ENCODE measurements at places on chromosomes 4 and X.

DNA sequence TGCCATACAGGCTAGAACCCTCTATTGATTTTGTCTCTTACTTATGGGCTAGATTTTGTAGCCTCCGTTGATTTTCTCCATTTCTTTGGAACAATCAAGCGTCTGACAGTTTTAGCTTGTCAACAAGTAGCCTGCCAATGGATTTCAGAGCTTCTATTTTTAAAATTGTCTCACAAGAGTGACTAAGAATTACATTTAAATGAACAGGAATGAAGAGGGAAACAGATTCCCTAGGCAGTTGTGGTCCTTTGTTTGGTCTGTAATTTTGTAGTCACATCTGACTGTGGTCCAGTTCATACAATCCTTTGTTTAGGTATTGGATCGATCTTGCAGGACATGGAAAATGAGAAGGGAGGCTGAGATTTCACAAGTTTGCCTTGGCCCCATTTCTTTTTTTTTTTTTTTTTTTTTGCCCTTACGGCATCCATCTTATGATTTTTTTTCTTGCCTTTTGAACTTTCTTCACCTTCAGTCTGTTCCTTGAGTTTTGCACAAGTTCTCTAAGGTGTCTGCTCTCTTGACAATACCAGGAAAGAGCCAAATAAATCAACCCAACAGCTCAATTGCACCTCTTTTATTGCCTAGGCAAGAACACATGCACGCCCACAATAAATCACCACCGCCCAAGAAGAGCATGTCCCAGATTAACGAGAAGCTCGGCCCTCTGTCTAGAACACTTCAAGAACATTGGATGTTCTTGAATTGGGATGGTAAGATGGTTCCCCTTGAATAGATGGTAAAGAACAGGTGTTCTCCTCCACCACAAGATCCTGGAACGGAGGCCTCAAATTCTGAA lies 86.5 kb upstream of the EGFL6 start:
- no peak for DNase-seq

DNA sequence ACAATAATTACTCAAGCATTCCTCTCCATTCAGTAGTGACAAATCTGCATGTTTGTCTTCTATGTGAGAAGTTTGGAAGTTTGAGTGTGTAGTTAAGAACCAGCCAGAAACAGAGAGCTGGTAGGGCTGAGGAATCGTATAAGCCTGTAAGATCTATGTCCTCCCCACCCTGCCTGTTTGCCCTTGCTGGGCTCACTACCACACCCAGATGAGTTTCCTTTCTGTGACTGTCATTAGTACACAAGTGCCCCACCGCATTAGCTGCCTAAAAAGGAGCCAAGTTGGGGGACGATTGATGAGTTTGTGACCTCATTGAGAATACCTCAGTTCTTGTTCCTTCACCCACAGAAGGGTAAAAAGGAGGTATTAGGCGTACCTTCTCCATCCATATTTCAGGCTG lies 28.3 kb downstream of the DOCK11 start:
- DNase-seq = no peak

GRCh38 chr4:131534944-131535645 lies 1614.0 kb upstream of the PCDH10 start:
- peak; percentile 34 for DNase-seq

GRCh38 chr4:43423276-43423675 lies 530.8 kb downstream of the GRXCR1 start:
- no peak for DNase-seq

DNA sequence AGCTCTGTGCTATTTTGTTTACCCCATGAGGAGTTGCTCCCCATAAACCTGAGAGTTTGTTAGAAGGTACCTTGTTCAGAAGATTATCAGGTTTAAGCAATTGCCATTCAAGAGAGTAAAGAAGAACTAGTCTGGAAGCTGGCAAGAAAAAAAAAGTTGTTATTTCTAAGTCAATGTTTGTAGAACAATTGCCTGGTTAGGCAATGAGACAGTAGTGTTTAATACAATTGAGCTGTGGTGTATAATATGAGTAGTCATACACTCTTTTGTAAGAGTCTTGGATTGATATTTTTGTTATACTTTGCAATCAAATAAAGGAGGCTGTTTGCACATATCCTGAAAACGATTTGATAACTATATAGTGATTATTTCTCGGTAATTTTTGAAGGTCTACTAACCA lies 44.7 kb downstream of the GALNT7 start:
- no peak for DNase-seq

- no peak for DNase-seq
Measured at GRCh38 chrX:24498181-24498580, 33.1 kb downstream of the PDK3 start.

DNA sequence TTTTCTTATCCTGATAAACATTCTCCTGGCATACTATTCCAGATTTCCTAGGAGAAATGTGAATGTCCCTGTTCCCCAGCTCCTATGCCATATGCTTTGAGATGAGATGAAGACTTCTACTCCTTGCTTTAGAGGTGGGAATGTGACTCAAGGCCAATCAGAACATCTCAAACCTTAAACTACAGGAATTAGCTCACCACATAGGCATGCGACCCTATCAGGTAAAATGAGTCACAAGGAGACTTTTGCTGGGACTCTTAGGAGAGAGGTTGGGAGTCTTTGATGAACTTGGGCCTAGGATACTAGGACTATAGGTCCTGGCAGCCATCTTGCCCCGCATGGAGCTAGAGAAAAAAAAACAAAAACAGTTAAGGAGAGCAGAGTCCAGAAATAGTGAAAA lies 5.8 kb upstream of the USO1 start:
- no peak for DNase-seq

DNA sequence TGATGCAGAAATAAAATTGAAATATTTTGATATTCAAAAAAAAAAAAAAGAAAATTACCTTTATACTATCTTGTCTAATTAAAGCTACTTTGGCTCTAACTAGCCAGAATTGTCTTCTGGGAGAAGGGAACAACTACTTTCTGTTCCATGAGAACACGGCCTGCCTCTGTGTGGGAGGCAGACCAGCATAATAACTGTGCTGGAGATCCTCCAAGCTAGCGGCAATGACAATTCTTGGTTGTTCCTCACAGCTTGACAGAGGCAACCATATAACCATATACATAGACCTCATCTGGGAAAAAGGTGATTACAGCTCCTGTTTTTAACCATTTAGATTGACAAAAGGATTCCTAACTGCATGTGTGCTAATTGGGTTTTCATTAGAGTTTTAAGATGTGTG lies 95.7 kb downstream of the RBMX2 start:
- no peak for DNase-seq

DNA sequence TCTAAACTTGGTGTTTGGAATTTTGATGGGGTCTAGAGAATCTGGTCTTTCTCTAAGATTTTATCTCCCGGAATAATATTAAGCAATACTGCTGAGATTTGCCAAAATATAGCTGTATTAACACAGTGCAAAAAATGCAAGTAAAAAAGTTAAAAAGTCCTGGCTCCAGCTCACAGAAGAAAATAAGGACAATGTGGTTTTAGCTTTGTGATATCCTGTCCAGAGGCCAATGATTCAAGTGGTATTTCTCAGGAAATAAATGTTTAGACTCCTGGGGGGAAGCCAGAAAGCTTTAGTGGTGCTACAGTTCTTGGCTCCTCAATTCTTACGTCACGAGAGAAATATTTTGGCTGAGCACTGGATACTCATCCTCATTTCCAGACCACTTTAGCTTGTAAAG lies 40.9 kb upstream of the IL13RA2 start:
- no peak for DNase-seq

- no peak for DNase-seq
Measured at GRCh38 chr4:78242071-78242470, 184.9 kb downstream of the FRAS1 start.

- no peak for DNase-seq
Measured at GRCh38 chr4:54076673-54077072, 12.3 kb upstream of the CHIC2 start.

DNA sequence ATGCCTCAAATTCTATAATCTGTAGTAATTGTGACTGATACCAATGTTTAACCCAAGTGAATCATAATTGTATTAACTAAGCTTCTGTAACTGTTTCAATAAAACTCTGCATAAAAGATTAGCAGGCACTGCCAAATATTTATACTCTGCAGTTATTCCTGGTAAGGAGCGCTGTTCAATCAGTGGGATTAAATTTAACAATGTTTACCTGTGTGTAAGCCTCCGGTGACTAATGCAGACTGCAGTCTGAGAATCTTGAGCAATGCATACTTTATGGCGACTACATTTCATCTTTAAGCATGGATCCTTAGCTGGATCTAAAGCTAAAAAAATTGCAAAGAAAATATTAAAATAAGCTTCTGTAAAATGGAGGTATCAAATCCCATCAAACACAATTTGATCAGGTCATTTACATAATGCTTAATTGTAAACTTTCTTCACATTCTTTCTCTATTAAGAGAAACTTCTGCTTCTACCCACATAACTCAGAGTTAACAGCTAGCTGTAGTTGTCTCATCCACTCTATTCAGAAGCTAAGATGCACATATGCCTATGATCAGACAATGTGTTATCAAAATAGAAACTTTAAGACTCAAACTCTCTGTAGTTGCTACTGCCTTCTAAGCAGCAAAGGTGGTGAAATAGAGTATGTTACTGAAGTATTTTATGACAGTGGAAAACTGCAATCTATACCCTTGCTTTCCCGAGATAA lies 234.0 kb downstream of the SPOCK3 start:
- DNase-seq = no peak

GRCh38 chr4:152684007-152684406 lies 4.2 kb upstream of the TMEM154 start:
- no peak for DNase-seq

DNA sequence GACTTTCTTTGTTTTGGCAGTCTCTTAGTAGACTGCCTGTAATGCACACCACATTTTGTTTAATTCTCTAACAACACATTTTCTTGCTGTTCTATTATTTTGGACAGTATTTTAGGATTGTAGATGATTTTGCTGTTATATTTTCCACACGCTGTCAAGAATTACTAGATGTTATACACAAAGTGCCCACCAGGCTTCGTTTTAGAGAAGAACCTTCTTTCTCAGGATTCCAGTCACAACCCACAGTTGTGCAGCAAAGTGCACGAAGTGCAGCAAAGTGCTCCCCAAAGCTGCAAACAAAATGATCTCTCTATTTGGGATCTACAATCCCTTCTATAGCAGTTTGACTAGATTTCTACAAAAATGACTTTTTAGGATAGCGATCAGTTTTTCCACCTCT lies 2.4 kb downstream of the ZNF141 start:
- DNase-seq = no peak

DNA sequence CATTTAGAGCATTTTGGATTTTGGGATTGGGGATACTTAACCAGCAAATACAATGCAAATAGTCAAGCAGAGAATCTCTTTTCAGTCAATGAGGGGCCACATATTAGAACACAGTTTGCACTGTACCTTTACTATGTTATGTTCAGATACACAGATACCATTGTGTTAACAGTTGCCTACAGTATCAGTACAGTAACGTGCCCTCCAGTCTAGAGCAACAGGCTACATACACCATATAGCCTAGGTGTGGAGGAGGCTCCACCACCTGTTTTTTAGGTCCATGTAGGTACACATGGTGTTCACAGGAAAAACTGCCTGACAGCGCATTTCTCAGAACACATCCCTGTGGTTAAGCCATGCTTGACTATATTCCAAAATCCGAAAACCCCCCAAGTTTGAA lies 9.1 kb downstream of the GRPEL1 start:
- no peak for DNase-seq

DNA sequence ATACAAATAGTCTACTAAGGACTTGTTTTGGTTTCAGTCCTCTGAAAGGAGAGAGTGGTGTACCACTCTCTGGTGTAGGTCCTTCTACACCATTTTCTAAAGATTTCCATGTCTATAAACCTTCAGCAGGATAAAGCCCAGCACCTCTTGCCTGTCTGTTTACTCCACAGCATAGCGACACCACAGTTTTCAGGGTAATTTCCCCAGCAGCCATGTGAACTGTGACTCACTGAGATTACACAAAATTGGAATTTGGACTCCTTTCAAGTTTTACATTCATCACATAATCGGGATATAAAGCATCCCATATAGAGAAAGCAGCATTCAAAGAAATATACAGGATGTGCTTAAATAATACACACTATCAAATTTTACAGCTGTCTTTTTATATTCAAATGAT lies 229.6 kb downstream of the PRDM5 start:
- peak; percentile 48 for DNase-seq

DNA sequence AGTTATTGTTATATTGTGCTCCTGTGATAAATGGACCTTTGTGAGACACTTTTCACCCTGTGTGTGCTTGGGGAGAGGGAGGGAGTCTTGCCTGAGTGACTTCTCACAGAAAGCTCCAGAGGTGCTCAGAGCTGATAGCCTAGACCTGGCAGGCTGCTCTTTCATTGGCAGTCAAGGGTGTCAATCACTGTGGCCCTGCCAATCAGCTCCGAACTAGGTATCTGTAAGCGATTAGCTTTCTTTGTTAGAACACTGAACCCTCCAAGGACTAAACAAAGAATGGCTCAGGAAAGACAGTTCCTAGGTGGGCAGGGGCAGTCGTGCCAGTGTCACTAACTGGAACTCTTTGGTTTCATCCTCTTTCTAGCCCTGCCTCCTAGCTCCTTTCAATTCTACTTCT lies 2.7 kb upstream of the NALF2 start:
- no peak for DNase-seq

- peak; percentile 28 for DNase-seq
Measured at GRCh38 chr4:84379917-84380641, 119.0 kb downstream of the NKX6-1 start.

DNA sequence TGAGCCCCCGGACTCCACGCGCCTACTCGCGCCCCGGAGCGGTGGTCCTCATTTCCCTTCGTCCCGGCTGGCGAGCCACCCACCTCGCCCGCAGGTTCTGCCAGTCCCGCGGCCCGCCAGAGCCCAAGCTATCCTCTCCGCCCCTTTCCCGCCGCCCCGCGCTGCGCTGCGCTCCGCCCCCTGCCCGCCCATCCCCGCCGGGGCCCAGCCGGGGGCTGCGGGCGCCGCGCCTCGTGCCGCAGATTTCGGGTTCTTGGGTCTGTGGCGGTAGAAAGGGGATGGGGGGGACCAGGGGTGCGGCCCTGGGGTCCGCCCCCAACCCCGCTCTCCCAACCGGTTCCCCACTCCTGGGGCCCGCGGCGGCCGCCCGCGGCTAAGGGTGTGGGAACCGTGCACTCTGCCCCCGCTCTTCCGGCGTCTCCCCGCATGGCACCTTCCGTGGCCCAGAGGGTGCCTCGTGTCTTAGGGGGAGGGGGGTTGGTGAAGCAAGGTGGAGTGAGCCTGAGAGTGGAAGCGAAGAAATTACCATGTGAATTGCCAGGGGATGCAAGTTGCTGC lies 650.8 kb upstream of the DIPK2B start:
- DNase-seq = no peak

DNA sequence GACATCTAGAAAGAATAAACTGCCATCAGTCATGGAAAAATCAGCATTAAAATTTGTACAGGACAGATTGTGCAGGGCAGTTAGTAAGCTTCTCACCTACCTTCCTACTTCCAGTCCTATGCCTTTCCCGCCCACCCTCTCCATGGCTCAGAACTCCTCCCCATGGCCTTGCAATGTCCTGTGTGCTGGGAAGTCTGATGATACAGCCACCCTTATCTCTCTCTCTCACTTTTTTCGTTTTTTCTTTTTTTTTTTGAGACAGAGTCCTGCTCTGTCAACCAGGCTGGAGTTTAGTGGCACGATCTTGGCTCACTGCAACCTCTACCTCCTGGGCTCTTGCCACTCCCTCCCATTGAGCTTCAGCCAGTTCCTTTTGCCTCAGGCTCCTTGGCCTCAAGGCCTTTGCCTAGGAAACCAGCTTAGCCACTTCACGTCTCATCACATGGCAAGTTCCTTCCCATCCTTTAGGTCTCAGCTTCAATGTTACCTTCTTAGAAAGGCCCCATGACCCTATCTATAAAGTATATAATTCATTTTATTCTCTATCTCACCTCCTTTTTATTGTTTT lies 259.7 kb downstream of the NKX6-1 start:
- DNase-seq = no peak
